ENCODE measurements at places on chromosomes 5 and 9.

GRCh38 chr9:85600675-85601263 is 141.0 kb downstream of the AGTPBP1 start:
- no peak for DNase-seq

GRCh38 chr5:139190125-139190524 is 8.0 kb downstream of the SIL1 start:
- no peak for DNase-seq

DNA sequence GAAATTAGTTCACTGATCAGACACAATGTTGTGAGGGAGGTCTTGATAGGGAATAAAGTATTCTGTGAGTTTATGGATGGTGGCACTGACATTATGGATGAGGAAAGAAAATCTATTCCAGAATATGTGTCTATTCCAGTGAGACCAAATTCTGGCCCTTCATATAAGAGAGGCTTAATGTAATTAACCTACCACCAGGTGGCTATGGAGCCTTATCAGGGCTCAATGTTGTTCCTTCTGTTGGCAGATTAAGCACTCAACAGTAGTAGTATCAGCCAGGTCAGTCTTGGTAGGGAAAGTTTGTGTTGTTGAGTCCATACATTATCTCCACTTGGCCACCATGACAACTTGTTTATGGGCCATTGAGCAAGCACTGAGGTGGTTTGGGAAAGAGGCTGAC is 41.7 kb upstream of the BARX1 start:
- DNase-seq, result no peak

DNA sequence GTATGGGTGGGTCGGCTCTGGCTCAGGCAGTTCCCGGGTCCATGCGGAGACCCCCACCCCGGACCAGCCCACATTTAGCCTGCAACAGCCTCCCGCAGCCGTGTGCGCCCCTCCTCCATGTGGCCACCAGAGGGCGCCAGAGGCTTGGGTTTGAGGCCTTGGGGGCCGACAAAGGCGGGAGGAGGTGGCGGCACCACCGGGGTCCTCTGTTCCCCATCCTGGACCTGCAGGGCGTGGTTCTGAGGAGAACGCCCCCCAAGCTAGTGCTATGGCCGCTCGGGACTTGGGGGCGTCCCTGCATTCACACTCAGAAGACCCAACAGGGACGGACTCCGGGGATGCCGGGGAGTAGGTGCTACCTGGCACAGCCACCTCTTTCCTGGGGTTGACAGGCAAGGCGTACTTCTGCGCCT is 16.5 kb downstream of the ASS1 start:
- DNase-seq, result peak; percentile 71

- no peak for DNase-seq
Measured at GRCh38 chr9:116951588-116952435, 264.7 kb downstream of the TRIM32 start.

DNA sequence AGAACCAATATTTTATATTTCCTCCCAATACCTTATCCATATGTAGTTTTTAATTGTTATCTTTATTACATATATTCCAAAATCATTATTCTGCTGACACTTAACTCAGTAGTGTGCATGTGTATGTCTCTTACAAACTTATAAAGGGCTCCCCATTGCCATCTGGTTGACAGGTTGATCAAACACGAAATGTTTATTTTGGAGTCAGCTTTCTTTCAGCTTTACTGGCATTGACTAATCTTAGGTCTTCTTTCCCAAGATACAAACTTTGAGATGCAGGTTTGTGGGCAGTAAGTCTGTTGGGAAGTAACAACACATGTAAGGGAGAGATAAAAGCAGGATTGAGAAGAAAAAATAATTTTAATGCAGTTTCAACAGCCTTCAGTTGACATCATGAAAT is 716.0 kb upstream of the CHD1 start:
- no peak for DNase-seq

DNA sequence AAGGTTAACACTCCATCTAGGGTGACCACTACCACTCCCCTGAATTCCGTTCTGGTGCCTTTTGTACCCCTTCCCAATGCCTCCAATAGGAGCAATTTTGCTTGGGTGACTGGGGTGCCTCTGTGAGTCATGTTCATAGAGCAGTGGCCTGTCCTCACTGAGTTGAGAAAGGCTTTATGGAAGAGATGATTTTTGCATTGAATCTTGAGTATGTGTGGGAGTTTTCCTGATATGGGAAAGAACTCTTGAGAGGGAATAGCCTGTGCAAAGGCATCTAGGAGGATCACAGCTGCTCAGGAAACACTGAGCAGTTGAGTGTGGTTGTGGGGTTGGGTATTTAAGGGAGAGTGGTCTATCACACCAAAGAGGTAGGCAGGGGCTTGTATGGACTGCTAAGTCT is 16.2 kb downstream of the C9orf43 start:
- DNase-seq, result no peak

DNA sequence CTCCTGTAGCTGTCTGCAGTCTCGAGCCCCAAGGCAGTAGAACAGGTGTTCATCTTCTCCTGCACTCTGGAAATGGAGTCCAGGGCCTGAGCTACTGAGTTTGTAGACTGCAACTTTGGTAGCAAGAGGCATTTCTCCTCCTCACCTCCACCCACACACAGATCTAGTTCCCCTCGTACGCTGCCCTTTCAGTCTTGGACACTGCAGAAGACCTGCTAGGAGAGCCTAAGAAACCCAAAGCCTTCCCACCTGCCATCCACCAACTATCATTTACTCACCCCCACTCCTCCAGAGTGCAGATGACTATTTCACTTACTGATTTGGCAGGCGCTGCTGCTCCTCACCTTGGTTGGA is 59.0 kb downstream of the KCNIP1 start:
- DNase-seq, result no peak

DNA sequence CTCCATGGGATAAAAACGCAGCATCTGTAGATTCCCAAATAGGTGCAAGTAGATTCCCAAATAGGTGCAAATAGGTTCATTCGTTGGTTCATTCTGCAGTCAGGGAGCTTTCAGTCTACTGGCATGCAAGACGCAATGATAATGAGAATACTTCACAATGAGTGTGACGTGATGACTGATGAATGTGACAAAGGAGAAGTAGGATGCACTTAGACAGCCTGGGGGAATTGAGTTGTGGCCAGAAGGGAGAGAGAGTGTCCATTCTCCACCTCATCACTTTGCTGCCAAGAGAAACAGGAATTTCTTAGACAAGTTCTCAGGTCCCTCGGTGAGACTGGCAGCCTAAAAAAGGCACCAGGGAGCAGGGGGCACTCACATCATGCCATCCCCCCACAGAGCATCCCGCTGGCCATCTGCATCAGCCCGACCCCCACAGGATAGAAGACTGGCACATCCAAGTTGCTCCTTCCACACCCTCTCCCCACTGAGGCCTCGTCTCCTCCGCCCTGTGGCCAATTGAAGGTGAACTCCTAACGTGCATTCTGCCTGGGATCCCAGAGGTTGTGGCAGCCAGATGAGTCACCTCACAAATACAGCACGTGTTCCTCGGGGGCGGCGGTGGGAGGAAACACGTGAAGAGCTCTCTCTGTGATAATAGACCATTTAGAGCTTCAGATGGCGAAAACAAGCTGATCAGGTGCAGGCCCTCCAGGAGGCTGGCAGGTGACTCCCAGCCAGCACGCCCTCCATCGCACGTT is 19.9 kb upstream of the KCNIP1 start:
- no peak for DNase-seq

DNA sequence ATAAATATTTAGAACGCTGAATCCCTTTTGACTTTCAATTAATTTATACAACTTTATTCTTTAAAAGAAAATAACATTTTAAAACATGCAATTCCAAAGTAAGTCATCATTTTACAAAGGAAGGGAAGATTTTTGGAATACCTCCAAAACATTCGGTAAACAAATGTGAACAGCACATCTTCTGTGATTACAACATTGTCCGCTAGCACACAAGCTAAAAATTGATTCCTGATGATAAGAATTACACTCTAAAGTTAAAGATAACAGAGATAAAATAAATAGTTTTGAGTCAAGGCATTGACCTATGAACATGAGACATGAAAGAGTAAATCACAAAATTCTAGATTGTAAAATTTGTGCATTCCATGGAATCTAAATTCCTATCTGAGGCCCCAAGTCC is 56.2 kb upstream of the TRAF1 start:
- DNase-seq, result no peak

- DNase-seq, result no peak
Measured at GRCh38 chr9:36193023-36193422, 2.3 kb downstream of the CLTA start.
